ENCODE measurements at places on chromosomes 7 and 10. TPM values are rescaled to one million over a fixed set of nuclear protein-coding genes. Genes with fewer than 3 reads are reported as not detected.

Gene ABCB4
- not detected for total RNA-seq

Gene EN2
- 1.0 TPM for total RNA-seq

Gene ARHGAP21
- 46.5 TPM for total RNA-seq

Gene WDFY4
- total RNA-seq, result not detected

Gene CTBP2
- 103 TPM for total RNA-seq

Data from A549 treated with CORT108297 at 1 μM for 4 hours (cell line).